IPS-NIHi11 (cell line): ENCODE measurements at places on chromosomes 3 and 15.

DNA sequence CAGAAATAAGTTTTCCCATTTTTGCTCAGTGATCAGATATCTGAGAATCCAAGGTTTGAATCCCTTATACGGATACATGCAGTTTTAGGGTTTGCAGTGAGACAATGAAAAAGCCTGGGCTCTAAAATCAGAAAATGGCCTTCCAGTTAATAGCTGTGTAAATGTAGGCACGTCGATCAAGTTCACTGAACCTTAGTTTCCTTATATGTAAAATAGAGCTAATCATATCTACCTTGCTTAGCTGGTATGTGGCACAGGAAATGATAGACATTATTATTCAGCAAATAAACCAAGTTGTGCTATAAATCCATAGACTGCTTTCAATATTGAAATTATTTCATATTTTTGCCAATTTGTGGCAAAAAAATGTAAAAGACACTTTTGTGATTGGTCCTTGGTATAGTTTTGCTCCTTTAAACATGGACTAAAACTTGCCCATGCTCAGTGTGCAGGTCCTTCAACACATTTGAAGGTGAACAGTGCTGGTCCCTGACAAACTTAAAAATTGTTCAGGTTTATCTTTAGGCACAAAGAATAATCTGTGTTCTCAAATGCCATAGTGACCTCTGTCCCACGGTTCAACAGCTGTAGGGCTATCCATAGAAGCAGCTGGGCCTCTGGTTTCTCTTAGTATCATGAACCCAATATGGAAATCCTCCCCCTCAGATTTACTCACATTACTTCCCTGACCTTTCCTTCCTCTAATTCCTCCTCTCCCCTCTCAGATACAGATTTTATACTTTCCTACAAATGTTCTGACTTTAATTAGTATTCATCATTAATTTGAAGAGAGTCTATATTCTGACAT lies 51.0 kb downstream of the CCDC54 start:
- no peak for DNase-seq

- no peak for DNase-seq
Measured at GRCh38 chr15:48896869-48897814, 19.2 kb downstream of the EID1 start.

- DNase-seq: no peak
Measured at GRCh38 chr15:60371175-60372051, 26.4 kb downstream of the ANXA2 start.

DNA sequence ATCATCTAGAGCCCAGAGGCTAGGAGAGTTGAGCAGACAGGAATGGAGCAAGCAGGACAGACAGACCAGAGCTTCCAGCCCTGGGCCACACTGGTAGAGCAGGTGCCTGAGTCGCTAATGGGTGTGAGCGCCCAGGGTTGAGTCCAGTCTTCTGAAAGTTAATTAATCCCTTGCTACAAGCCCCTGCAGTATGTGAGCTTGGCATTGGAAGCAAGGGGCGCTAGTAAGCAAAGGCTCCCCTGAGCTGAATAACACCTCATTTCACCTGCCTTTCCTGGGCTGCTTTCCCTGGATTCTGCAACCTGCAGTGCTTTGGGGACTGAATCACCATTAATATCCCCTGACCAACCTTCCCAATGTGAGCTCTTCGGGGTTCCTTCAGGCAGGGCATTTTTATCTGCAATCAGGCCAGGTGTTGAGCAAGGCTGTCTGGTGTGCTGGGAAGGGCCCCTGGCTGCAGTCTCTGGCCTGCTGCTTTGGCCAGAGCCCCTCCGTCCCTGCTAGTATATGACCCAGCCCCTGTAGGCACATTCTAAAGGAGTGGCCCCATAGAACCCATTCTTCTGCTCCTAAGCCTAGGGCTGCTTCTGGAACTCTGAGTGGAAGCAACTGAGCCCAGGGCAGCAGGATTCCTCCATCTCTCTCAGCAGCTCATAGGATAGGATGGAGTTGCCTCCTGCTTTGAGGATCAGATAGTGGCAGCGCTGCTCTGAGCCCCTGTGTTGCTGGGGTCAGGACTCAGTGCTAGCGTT lies 45.1 kb upstream of the EPHB1 start:
- peak; percentile 39 for DNase-seq
